T1000 (cell line): ENCODE measurements at places on chromosomes 5 and 9.

DNA sequence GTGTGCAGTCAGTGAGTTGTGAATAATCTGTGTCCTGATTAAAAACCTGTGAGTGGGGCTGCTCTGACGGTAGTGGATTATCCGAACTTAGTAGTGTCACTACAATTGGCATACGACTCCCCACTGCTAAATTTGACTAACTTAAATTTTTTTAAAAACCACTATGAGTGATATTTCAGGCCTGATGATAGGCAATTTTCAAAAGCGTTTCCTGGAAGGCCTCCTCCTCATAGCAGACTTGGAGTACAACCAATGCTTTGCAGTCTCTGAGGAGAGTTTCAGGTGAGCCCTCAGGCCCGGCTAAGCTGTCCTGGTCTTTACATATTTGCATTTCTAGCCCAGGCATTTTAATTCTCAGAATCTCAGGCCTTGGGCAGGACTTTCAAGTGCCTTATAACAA, 10.8 kb downstream of the BTNL8 start:
- DNase-seq: no peak

- DNase-seq: no peak
Measured at GRCh38 chr9:15377625-15378540, 44.8 kb upstream of the SNAPC3 start.

GRCh38 chr9:20929276-20929675, 102.2 kb downstream of the HACD4 start:
- DNase-seq: no peak

- DNase-seq: no peak
Measured at GRCh38 chr5:143019614-143020515, 249.7 kb downstream of the ARHGAP26 start.

GRCh38 chr9:114697951-114698351, 16.0 kb upstream of the TEX48 start:
- DNase-seq: no peak

DNA sequence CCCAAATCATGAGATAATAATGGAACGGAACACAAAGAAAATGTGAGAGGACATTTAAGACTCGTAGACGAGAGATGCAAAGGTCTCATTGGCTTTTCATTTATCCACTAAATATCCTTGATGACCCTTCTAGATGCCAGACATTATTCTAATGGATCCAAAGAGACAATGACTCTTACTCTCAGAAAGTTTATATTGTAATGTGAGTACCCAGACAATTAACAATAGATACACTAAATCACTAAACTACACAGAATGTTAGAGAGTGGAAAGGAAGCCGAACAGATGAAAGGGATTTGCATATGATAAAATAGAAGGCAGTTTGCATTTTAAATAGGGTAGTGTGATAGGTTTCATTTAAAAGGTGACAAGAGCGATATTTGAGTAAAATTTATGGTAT, 973.3 kb downstream of the TAF11L14 start:
- DNase-seq: no peak

DNA sequence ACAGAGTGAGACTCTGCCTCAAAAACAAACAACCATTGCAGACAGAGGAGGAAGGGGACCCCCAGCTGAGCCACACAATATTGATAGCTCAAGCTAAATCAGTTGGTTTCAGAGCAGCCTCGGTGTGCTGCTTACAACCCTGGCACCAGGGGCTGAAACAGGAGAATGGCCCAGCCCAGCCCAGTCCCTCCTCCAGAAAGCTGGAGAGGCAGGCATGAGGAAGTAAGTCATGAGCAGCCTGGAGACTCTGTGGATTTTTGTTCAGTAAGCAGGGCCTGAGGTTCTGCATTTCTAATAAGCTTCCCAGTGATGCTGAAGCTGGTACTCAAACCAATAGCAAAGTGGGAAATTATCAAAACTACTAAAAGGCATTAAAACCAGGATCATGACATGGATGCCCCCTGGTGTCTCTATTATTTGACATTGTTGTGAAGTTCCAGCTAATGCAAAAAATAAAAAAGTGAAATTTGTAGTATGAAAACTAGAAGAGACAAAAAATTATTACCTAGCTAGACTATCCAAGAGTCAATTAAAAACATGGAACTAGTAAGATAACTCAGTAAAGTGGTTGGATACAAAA, 14.2 kb downstream of the PRRT1B start:
- DNase-seq: no peak

GRCh38 chr9:89576404-89576839, 28.4 kb upstream of the GADD45G start:
- no peak for DNase-seq

- no peak for DNase-seq
Measured at GRCh38 chr9:7756088-7756487, 43.5 kb downstream of the DMAC1 start.

- no peak for DNase-seq
Measured at GRCh38 chr9:89773170-89773569, 168.4 kb downstream of the GADD45G start.

- DNase-seq: no peak
Measured at GRCh38 chr9:116692616-116693015, 5.5 kb downstream of the TRIM32 start.

DNA sequence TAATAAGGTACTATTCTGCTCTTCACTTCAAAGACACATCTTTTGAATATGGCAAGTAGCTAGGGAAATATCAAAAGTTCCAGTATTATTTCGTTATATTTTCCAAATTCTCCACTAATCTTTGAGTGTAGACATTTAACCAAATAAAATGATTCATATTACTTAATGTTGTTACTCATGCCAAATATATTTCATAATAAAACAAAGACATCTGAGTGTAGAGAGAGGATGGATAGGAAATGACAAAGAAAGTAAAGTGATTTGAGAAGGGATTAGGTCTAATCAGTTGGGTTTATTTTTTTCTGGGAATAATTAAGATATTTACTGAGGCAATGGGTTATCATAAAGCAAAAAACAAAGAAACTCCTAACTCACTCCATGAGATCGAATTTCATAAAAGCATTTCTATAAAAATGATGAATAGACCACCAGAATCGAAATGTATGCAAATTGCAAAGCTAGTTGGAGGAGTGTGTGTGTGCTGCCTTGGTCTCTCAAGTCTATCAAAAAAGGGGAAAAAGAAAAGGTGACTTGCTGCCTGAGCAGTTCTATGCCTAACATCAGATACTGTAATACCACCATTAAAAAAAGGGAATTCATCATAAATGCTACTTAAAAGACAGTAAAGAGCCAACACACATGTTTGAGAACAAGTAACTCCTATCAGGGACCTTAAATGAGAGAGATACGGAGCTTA, 255.5 kb downstream of the PDE4D start:
- DNase-seq: no peak

DNA sequence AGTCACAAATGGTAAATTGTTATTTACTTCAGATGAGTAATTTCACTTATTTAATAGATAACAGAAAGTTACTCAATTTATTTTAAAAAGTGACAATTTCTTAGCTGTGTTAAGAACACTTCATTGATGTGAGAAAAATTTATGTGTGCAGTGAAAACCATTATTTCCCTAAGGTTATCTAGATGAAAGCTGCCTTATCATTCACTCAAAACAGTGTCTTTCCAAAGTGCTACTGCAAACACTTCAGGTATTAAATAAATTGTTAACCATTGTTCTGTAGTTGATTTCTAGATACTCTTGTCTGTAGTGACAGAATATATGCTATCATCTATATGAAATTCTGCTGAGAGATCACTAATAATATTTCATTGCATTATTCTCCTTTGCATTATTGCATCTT, 33.5 kb upstream of the PRDM9 start:
- no peak for DNase-seq

DNA sequence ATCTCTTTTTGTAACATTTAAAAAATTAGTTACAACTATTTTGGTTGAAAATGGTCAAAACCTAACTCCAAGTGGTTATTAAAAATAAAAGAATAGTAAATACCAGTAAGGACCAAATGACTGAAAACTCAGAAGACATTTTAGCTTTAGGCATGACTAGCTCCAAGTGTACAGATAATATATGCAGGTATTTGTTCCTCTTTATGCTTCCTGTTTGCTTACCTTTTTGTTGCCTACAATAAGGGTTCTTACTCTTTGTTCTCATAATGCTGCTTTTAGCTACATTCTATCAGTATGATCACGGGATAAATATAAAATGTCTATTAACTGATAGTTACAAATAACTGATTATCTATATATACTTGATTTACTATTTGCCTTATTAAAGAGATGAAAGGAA, 259.6 kb downstream of the CDH12 start:
- no peak for DNase-seq

- no peak for DNase-seq
Measured at GRCh38 chr9:126371007-126371870, 44.6 kb downstream of the MVB12B start.

DNA sequence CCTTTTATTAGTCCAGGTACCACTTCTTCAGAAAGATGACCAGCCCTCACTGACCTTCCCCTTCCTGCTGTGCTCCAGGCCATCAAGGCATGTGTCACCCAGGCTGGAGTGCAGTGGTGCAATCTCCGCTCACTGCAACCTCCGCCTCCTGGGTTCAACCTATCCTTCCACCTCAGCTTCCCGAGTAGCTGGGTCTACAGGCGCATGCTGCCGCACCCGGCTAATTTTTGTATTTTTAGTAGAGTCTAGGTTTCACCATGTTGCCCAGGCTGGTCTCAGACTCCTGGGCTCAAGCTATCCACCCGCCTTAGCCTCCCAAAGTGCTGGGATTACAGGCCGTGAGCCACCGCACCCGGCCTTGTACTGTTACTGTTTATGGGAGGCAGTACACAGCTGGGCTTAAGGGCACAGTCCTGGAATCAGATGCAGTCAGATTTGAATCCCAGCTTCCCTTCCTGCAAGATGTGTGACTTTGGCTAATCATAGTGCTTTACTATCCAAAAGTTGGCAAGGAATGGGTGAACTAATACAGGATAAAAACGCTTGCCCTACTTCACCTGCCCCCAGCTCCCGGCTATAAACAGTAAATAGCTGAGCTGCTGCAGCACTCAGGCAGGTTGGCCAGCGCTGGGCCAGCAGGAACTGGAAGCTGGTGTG, 483 bp upstream of the EIF4EBP3 start:
- no peak for DNase-seq

- DNase-seq: no peak
Measured at GRCh38 chr5:177405805-177406204, 3.6 kb downstream of the F12 start.

GRCh38 chr9:6708732-6709131, 49.0 kb upstream of the KDM4C start:
- DNase-seq: no peak

GRCh38 chr5:67802766-67803165, 412.8 kb upstream of the PIK3R1 start:
- no peak for DNase-seq

GRCh38 chr9:86721843-86722705, 225.2 kb downstream of the GAS1 start:
- DNase-seq: peak; percentile 11

GRCh38 chr5:6491919-6492290, 43.2 kb downstream of the UBE2QL1 start:
- DNase-seq: no peak

- no peak for DNase-seq
Measured at GRCh38 chr9:4214486-4214885, 85.4 kb downstream of the GLIS3 start.

DNA sequence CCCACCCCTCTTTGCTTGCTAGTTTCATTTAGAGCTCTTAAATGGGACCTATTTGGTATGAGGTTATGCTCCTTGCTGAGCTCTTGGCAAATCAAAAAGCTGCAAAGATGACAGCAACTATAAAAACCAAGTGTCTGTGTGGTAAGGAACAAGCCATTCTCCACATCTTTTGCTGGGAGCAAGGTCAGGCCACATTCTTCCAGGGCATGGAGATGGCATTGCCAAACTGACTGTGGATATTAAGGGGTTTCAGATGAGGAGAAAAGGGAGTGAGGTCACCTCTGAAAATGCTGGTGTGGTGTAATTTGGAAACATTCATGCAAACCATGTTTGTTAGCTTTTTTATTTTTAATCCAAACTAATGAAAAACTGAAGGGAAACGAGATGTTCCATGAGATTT, 218.8 kb upstream of the IL12B start:
- no peak for DNase-seq

- DNase-seq: no peak
Measured at GRCh38 chr9:2228132-2228531, 213.0 kb downstream of the SMARCA2 start.

DNA sequence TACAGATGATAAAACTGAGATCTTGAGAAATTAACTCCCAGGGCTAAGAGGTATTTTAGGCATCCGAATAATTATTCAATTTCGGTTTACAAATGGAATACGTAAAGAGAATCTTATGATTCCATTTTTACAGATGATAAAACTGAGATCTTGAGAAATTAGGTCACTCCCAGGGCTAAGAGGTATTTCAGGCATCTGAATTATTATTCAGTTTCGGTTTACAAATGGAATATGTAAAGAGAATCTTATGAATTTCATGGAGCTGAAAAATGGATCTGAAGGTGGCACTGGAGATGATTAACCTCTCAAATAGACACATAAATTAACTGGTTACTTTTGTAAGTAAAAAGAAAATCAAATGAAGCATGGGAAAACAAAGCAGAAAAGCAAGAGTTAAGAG, 44.2 kb downstream of the FGF1 start:
- DNase-seq: no peak

- DNase-seq: no peak
Measured at GRCh38 chr5:9231842-9232241, 314.0 kb downstream of the SEMA5A start.

DNA sequence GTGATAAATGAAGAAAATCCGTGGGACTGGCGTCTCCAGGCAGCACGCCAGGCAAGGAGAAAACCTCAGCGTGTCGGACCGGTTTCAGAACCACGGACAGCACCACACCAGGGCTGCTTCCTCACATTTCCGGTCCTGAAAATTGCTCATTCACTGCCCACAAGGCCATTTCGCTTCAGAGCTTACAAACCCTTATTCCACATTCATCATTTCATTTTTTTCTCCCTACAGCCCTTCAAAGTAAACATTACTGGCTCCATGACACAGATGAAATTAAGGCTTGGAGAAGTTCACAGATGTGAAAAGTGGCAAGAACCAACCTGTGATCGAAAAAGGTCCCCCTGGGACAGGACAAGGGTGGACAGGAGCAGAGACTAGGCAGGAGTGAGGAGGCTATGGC, 1.5 kb upstream of the GPRIN1 start:
- DNase-seq: peak; percentile 65

- DNase-seq: no peak
Measured at GRCh38 chr9:126406075-126406667, 79.5 kb downstream of the MVB12B start.

- DNase-seq: no peak
Measured at GRCh38 chr5:180095545-180095944, 24.0 kb upstream of the RNF130 start.

GRCh38 chr5:54514291-54514690, 3.3 kb upstream of the SNX18 start:
- no peak for DNase-seq

DNA sequence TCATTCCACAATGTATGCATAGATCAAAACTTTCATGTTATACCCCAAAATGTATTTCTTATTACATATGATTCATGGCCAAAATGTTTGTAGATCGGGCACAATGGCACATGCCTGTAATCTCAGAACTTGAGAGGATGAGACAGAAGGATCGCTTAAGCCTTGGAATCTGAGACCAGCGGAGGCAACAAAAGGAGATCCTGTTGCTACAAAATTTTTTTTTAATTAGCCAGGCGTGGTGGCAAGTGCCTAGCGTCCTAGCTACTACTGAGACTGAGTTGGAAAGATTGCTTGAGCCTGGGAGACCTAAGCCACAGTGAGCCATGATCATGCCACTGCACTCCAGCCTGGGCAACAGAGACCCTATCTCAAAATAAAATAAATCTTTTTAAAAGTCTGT, 89.9 kb downstream of the MAPKAP1 start:
- DNase-seq: no peak
